ENCODE measurements at places on chromosomes 11 and 22. TPM values are rescaled to one million over a fixed set of nuclear protein-coding genes. Genes with fewer than 3 reads are reported as not detected.

OR56A1 gene
- total RNA-seq = not detected

LRRN4CL gene
- total RNA-seq = 1.1 TPM

OR5A1 gene
- not detected for total RNA-seq

ANO1 gene
- 7.9 TPM for total RNA-seq

SULT4A1 gene
- not detected for total RNA-seq

CLP1 gene
- total RNA-seq = 10.6 TPM
